ENCODE measurements at places on chromosomes 3 and 15. TPM values are rescaled to one million over a fixed set of nuclear protein-coding genes. Genes with fewer than 3 reads are reported as not detected.

DNA sequence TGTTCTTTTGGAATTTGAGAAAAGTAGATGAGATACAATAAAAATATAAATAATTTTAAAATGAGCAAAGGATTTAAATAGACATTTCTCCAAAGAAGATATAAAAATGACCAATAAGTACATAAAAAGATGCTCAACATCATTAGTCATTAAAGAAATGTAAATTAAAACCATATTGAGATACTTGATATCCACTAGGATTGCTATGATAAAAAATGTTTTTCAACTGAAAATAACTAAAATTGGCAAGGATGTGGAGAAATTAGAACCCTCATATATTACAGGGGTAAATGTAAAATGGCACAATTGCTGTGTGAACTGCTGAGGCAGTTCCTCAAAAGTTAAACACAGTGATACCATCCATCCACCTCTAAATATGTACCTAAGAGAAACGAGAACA, 38.8 kb downstream of the LRRFIP2 start:
- no peak for DNase-seq

DNA sequence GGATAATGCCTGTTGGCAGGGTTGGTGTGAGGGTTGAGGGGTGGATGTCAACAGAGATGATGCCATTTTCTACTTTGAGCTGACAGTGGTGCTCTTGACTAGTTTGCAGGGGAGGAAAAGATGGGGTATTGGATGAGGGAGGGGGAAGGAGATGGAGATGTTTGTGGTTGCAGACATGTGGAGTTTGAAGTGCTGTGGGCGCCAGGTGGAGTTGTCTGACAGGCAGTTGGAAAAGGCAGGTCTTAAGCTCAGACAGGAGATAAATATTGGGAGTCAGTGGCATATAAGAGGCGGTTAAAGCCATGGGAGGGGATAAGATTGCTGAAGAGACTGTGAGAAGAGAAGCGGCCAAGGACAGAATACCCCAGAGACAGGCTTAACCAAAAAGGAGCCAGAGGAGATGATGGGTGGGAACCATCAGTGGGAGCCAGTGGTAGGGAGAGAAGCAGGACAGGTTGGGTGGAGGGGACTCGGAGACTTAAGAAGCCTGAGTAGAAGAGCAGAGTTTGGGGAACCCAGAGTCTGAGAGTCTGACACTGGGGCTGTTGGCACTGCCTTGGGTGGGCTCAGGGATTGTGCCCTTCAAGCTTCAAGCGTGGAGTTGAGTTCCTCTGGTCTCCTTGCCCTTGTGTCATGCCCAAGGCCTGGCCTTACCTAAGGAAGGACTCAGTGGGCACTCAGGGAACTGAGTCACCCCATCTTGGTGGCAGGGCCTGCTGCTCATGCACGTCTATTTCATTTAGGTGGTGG, 13.9 kb downstream of the COPG1 start:
- DNase-seq, result no peak

DNA sequence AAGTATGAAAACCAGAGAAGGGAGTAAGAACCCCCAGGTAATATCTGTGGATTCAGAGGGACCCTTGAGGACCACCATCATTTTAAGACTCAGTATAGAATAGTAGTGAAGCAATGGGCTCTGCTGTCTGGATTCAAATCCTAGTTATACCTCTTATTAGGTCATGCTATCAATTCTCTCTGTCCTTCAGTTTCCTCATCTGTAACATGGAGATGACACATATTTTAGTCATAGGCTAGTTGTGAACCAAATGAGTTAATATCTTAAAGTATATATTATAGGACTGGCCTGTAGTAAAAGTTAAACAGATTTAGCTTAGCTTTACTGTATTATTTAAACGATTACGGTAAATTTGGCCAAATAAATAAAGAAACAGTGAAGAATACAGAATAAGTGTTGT, 177.3 kb upstream of the GOLIM4 start:
- no peak for DNase-seq

GRCh38 chr15:81475471-81475870, 101.5 kb upstream of the TMC3 start:
- no peak for DNase-seq

The APOD gene
- 0.41 TPM for polyA plus RNA-seq

GRCh38 chr15:89002281-89002761, 85.9 kb upstream of the ABHD2 start:
- peak; percentile 66 for DNase-seq

All from AG04450 (cell line).